Endodermal cell (in vitro differentiated cells): ENCODE measurements at places on chromosomes 4 and X.

DNA sequence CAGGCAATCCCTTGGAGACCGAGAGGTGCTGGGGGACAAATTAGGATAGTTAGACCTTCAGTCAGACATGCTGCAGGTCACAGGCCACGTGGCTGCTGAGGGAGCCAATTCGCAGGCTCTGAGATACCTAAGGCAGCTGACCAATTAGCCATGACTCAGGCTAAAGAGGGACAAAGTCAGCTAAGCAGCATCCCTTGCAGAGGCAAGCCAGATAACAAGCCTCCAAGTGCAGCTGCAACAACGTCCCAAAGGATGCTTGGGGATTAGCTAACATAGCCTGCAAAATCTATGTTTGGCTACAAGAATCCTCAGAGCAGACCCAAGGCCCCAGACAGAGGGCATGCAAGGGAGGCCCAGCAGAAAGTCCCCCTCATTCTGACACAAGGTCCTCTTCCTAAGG lies 93.5 kb downstream of the SEL1L3 start:
- no peak for DNase-seq

- DNase-seq = peak; percentile 39
Observed at GRCh38 chrX:55450259-55450658, 1.7 kb upstream of the MAGEH1 start.

DNA sequence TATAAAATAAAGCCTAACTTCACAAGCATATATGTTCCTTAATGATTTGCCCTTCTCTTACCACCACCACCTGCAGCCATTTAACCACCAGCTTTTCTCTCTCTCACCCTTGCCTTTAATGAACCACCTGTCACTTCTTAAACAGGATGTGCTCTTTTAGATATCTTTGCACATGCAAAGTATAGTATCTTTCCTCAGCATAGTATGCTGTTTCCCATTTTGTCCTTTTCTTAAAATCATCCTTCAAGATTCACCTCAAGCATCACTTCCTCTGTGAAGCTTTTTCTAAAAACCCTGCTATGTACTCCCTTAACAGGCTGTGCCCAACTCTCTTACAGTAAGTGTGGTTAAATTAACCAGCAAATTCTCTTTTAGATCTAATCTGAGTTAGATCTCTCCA lies 8.2 kb upstream of the CNOT6L start:
- no peak for DNase-seq

- no peak for DNase-seq
Observed at GRCh38 chr4:6771229-6771671, 11.3 kb upstream of the KIAA0232 start.

DNA sequence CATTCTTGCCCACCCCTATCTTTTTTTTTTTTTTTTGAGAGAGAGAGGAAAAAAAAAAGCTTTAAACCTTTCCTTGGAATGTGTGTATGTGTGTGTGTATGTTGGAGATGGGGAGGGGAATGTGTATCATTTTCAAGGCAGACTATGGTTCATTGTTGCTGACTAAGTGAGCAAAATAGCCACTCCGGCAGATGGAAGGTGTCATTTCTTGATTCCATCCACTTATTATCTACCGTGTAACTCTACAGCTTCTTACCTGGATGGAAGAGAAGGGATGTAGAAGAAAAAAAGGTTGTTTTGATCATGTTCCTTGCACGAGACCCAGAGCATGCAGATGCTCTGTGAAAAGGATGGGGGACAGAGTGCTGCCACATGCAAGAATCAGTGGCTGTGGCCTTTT lies 5.9 kb upstream of the GK2 start:
- no peak for DNase-seq

DNA sequence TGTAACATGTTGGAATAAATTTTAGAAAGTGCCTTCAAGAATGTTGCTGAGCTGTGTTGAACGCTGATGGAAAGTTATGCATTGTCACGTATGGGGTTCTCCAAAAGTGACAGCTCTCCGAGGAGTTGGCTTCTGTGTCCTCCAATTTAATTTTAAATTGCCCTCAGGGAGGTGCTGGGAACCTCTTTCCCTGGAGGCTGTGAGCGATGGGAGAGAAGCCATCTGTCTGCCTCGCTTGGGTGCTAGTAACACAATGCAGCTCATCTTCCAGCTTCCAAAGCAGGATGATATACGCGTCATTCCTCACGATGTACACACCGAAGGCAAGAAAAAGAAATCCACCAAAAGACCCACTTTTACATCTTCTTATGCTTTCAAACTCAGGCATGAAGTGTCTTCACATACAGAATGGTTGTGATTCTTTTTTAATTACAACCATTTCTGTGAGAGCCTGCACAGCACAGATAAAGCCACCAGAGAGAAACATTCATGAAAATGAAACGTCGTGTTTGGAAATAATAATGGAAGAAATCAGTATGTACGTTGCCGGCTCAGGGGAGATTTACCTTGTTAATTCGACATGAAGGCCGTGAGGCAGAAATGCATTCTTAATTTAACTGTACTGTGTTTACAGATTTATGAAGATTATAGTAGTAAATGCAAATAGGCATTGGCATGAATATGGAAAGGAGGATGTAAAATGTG lies 218.9 kb downstream of the ASMT start:
- DNase-seq = no peak

GRCh38 chr4:144599621-144600020 lies 46.3 kb upstream of the HHIP start:
- no peak for DNase-seq

DNA sequence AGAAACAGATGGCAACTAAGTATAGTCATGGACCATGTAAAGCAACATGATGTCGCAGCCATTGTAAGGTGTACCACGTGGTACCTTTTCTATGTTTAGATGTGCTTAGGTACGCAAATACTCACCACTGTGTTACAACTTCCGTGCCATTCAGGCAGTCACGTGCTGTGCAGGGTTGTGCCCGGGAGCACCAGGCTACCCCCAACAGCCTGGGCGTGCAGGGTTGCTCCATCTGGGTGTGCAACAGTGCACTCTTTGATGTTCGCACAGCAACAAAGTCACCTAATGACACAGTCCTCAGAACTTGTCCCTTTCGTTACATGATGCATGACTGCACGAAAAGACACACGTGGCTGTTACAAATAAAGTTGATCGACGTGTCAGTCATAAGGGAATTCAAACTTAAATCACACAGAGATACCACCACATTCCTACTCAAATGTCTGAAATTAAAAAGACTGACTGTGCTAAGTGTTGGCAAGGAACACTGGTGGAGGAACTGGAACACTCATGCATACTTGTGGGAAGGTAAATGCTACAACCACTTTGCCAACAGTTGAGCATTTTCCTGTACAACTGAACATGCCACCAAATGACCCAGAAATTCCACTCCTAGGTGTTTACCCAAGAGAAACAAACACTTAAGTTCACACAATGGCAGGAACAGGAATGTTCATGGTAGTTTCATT lies 24.3 kb downstream of the CPLX1 start:
- DNase-seq = no peak

DNA sequence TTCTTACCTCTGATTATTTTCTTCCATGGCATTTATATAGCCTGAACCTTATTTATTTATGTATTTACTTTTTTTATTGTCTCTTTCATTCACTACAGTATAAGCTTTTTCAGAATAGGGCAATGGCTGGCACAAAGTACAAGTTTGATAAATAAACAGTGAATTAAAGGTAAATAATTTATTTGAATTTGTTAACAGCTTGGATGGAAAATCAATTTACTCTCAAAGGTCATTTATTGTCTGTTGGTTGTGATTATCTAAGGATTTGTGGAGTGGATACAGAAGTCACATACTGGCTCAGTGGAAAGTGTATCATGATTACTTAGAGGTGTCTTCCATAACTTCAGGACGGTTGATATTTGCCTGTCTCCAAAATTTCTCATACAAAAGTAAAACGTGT lies 2472.9 kb downstream of the PCDH7 start:
- DNase-seq = no peak

GRCh38 chrX:155070663-155070974 lies 317 bp downstream of the CMC4 start:
- DNase-seq = no peak

- DNase-seq = no peak
Observed at GRCh38 chrX:136999024-136999423, 34.8 kb downstream of the GPR101 start.

DNA sequence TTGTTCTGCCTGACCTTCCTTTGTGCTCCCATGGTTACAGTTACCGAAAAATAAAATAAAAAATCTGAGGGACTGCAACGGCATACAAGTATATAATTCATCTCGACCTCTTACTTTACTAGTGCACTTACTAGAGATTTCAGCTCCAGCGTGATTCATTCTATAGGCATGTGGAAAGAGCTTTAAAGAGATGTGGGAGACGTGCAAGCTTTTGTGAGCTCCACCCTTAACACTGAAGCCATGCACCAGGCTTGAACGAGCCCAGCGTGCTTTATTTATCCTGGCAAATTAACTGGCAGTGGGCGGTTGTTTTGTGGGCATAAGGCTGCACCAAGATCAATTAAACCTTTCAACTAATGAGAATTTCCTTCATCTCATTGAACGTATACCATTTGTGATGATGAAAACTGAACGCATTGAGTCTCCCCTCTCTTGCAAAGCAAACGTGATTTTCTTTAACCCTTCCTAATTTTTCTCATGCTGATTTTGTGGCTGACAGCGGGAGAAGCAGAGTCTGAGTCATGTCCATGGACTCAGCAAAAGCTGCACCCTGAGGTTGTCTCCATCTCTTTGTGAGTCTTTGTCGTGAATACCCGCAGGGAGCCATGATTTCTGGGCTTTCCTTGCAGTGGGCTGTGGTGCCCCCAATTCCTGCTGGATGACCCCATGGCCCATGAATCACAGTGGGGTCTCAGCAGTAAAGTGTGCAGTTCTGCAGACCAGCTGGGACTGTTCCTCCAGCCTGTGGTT lies 60.1 kb downstream of the MXRA5 start:
- DNase-seq = no peak

- no peak for DNase-seq
Observed at GRCh38 chr4:126375462-126376054, 1060.8 kb downstream of the FAT4 start.

DNA sequence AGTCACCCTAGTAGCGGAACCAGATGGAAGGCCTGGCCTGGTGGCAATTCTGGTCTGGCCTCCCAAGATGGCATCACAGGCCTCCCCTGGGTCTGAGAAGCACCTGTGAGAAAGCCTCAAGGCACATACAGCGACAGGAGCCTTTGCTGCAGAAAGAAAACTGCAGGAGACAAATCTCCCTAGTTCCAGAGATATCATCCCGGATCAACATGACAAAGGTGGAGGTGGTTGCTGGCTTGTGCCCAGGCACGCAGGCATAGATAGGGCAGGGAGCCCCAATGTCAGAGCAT lies 93.6 kb downstream of the BCOR start:
- DNase-seq = peak; percentile 88

DNA sequence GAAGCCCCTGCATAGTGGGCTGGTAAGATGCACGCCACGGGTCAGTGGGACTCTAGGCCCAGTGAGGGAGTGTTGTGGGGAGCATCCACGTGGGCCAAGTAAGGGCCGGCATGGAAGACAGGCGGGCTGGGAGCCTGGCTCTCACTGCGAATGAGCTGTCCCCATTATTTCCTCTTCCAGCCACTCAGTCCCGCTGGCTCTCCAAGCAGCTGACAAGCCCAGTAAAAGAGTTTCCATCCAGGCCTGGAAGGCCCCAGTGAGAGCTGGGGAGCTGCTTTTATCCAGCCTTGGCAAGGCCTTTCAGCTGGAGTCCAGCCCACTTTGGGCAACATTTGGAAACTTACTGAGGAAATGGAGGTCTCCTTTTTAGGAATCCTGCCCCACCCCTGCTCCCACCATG lies 24.9 kb downstream of the APLN start:
- no peak for DNase-seq

DNA sequence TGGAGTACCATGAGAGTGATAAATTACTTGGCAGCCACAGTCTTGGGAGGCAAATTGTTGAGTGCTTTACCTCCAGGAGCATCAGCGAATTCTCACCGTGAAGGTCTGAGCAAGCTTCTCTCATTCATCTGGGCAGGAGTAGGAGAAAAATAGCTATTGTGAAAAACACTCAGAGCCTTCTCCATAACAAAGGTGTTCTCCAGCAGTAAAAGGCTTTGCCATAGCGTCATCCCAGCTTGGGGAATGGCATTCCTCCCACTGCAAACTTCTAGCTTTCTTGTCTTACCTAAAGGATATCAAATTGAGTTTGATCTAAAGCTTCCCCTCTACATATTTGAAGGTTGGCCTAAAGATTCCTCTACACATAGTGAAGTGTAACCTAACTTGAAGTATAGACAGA lies 29.8 kb upstream of the MAGEA11 start:
- peak; percentile 66 for DNase-seq
